ENCODE measurements at places on chromosomes 1 and 21.

DNA sequence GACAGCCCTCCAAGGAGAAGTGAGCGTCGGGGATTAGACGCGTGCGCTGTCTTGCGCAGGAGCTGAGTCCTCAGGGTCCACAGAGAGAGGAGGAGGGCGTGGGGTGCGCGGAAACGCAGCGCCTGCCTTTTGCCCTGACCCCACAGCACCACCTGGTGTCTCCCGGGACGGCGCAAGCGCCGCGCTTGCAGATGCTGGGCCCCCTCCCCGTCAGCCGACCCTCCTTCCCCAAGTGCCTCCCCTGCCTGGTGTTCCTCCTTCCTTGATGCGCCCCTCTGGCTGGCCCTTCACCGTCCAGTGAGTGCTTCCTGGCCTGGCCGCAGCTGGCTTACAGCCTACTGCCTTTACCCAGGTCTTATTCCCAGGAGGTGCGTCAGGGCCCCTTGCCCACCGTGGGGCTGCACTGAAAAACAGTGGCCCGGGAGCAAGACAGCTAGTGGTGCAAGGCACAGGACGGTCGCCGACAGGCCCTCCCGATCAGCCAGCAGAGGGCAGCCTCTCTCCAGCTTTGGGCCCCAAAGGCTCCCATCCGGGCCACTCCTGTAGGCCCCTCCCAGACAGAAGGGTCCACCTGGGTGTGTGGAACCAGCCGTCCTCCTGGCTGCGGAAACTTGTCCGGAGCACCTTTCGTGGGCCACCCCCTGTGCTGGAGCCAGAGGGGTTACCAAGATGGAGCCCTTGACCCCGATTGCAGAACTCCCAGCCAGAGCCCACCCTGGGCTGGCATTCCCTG is 12.9 kb upstream of the PHLDA3 start:
- DNase-seq = peak; percentile 89

GRCh38 chr1:98316286-98316905 is 345.1 kb upstream of the SNX7 start:
- DNase-seq = no peak

- DNase-seq = no peak
Observed at GRCh38 chr21:42202321-42202720, 16.6 kb upstream of the ABCG1 start.

DNA sequence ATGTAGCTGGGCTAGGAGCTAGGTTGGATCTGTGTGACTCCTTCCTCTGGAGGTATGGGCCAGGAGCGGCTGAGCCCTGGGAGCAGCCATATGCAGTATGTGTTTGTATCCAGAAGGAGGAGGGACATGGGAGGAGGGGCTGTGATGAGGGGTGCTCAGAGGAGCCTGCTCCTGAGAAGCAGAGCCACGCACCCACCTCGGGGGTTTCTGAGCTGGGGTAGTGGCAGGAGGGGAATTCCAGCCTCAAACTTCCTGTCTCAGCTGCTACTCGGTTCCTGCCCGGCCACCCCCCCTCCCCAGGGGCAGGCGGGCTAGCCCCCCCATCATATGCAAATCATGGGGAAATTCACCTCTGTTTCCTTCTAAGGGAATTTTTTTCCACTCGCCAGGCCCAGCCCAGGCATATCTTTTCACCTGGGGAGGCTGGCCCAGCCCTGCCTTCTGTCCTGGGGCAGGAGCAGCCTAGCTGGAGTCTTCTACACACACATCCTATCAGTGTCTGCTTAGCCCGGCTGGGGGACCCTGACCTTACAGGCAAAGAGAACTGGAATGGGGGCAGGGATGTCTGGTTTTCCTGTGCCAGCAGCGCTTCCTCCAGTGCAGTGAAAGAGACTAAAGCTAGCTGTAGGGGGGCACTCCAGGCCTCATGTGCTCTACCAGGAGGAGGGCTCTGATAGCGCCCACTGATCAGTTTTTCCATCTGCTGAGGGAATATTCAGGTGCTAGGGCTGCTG is 3.0 kb downstream of the ZC3H12A start:
- peak; percentile 80 for DNase-seq

DNA sequence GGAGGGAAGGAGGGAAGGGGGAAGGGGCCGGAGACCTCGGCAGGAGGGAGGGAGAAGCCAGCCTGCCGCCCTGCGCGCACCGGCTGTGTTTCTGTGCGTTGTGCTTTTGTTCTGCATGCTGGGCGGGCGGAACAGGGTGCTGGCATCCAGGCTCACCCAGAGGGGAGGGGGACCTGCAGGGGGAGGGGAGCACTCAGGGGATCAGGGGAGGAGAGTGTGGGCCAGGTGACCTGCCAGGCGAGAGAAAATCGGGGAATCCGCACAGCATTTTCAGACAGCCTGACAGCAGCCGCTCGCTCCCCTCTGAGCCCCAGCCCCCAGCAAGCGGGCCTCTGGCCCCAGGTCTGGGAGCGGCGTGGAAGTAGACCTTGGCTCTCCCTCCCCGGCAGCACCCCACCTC is 54.7 kb downstream of the RIPK4 start:
- DNase-seq = no peak

DNA sequence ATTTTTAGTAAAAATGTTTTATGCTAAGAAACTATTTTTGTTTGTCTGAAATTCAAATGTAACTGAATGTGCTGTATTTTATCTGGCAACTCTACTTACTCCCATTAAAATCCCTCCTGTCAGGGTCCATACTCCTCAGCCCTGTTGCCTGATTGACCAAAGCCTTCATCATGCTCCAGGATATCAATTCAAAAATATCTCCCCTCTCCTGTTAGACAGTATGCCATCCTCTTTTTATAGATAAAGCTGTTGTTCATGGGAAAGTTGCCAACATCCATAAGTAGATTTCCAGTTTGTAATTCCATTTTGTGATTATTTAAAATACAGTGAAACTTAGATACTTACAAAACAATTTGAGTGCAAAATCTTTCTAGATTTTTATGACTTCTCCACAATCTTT is 65.7 kb downstream of the DTL start:
- no peak for DNase-seq

GRCh38 chr1:41560931-41561330 is 76.4 kb upstream of the EDN2 start:
- DNase-seq = no peak

DNA sequence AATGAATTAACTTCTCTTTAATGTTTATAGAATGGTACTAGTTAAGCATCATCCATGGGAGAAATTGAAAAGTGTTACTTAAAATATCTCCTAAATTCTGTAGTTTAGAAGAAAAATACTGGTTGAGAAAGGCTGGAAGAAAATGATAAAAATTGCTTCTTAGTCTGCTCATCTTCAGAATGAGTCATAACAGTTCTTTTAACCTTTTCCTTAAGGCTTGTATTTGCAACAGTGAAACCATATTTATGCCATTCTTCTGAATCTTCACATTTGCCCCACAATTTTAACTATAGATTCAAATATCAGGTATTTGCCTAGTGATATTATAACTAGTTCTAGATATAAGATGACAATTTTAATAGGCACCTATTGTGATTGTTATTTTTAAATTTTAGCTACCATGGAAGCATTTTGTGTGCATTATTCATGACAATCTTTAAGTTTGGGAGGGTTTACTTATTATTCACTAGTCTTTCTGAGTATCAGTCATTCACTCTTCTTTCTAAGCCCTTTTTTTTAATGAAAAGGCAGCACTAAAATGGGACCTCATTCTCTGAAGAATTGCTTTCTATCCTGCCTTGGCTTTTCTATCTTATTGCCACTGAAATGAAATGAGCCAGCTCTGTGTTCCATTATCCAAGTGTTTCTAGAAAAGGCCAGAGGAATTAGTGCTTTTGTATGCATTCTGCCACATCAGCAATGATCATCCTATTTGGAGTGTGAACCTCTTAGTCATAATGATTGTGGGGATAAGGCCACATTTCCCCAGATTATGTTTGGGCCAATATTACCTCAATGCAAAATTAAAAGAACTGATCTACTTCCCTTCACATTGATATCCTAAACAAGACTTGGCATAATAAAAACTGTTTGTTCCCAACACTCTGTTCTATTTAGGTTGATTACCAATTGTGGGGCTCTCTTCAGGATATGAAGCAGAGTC is 58.4 kb downstream of the SAMSN1 start:
- DNase-seq = no peak

DNA sequence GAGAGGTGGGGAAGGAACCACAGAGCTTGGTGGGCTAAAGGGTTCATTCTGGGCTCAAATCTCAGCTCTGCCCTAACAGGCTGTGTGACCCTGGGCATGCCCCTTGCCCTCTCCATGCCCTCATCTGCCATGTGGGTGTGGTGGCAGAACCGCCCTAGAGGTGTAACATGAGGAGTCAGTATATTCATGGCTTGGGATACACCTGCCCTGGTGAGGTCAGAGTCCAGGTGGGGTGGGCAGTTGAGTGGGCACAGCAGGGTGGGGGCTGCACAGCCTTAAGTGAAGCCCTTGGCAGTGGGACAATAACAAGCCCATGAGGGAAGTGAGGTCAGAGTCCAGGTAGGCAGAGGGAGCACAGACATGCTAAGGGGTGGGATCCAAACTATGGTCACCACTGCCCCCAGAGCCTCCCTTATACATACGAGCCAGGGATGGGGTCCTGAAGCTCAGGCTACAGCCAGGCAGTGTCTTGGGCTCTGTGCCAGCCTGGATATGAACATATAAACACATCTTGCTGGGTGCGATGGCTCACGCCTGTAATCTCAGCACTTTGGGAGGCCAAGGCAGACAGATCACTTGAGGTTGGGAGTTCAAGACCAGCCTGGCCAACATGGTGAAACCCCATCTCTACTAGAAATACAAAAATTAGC is 59.0 kb upstream of the EFHD2 start:
- no peak for DNase-seq

DNA sequence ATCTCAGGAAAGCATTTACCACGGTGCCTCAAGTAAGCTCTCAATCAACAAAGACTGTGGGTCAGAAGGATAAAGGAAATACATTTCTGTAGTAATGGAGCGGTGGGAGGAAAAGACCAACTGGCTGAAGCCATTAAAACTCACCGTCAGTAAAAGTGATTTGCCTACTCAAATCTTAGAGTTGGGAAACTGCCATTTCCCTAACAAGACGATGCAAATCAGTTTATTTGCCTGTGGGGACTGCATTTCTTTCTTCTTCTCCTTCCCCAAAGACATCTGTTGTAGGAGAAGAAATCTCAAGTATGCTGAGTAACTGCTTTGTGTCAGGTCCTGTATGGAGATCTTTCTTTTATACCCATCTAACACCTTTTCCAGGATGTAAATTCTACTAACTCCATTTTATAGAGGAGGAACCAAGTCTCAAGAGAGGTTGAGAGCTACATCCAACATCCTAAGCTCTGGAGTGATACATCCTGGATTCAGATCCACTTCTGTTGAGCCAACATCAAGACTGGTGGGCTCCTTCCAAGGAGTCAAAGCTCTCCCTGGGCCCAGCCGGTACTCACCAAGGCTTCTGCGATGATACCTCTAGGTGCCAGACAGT is 219.3 kb upstream of the FGGY start:
- DNase-seq = no peak

GRCh38 chr1:248736977-248737376 is 18.6 kb downstream of the LYPD8 start:
- no peak for DNase-seq

GRCh38 chr21:42272984-42273600 is 42.1 kb downstream of the TFF3 start:
- DNase-seq = no peak

DNA sequence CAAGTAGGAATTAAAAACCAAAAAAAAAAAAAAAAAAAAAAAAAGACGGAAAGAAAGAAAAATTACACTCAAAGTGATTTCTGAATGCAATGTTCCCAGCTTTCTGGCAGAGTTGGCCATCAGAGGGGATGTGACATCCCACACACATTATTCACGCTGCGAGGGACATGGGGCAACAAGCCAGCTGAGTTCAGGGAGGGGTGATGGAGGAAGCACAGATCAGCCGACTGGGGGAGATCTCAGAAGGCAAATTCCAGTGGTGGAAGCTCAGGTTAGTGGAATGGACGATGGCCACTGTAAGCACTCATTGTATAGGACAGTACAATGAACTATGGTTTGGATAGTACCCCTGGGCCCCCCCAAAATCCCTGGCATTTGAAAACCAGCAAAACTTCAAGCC is 311.9 kb downstream of the PCP4 start:
- DNase-seq = no peak
